Glutamatergic neuron (in vitro differentiated cells): ENCODE measurements at places on chromosomes 7 and 10.
A peak's percentile ranks its signal among the peaks of the same experiment; 100 is the strongest.

- DNase-seq = no peak
These were observed 15.4 kb downstream of the PIP4K2A start for GRCh38 chr10:22698941-22699440.

DNA sequence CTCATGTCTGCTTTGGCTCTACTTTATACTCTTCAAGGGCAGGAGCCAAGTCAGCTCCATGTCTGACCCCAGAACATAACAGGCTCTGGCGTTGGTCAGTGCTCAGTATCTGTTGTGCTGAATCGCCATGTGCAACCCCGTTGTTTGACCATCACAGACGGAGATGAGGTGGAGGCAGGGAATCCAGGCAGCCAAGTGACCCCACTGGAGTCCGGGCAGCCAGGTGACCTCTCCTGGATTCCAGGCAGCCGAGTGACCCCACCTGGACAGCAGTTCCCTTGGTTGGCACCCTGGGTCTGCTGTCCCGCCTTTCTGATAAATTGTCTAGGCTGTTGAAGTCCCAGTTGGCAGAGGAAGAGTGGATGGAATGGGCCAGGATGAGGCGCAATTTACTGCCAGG is 232.2 kb downstream of the TCERG1L start:
- DNase-seq = no peak

DNA sequence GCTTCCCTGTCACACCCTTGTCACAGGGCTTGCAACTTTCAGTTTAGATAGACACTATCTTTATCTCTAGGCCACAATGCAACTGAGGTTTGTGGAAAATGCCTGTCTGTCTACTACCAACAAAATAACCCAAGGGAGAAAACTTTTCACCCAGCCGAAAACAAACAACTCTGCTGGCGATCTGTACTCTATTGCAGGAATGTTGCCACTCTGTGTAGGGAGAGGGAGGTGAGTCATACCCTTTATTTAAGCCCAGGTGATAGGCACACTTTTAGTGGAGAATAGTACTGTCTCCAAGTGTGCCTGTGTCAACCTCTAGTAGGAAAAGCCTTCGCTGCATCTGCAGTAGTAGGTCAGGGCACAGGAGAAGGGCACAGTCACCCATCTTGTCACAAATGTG is 108.3 kb downstream of the SLC25A40 start:
- DNase-seq = no peak

GRCh38 chr7:95925971-95926370 is 153.6 kb downstream of the DYNC1I1 start:
- no peak for DNase-seq

GRCh38 chr7:78642751-78643150 is 810.7 kb downstream of the MAGI2 start:
- DNase-seq = no peak

- DNase-seq = no peak
These were observed 247.2 kb upstream of the CTBP2 start for GRCh38 chr10:125407557-125407956.

DNA sequence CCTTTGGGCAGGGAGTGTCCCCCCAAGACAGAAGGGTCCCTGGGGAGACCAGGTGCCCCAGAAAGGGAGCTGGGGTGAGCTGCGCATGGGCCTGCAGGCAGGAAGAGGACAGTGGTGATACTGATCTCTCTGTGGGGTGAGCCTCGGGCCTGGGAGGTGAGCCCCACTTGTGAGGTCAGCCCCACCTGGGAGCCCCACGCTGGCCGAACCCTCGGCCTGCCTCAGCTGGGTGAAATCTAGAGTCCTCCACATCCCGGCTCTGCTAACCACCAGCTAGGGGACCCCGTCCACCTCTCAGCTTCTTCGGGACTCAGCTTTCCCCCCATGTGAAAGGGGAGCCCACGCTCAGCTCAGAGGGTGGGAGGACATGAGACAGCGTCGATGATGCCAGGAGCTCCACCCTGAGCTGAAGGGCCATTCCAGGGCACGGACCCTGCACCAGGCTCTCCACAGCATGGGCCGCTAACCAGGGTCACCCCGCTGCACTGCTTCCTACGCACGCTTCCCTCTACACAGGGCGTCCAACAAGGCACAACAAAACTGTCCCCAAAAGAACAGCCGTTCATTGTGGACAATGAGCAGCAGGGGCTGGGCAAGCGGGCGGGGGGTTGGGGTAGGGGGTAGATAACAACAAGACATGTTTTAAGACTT is 48.7 kb downstream of the CAMK2B start:
- peak; percentile 13 for DNase-seq

GRCh38 chr10:123993534-123994416 is 99.6 kb downstream of the CHST15 start:
- DNase-seq = no peak

GRCh38 chr7:8172372-8173354 is 89.3 kb downstream of the ICA1 start:
- DNase-seq = no peak

DNA sequence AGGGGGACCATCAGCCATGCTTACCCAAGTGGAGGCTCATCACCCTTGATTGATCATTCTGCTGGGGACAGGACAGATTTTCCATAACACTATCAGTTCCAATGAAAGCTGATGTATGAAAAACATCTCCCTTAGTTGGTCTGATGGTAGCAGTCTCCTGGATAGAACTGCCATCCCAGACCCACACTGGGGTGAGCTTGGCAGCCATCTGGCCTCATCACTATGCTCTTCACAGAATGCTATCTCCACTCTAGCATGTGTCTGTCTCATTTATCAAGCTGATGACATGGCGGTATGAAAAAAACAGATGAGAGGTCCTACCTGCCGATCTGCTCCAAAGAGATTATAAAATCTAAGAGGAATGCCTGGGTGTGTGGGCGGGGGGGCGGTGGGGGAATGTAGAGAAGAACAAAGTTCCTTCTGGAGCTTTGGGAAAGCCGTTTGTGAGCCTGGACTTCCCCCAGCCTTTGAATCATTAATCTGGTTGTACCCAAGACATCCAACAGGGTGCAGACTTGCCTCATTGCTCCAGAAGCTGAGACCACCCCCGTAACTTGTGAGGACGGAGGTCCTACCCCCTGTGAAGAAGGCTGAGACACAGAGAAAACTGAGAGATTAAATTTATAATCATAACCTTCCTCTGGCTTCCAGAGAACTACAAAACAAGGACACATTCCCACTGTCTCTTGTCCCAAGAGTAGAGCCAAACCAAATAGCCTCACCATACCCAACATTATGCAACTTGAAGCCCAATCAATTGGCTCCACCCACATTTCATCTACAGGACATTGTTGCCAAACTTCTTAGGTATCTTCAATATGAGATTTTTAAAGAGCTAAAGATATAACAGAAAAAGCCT is 340.8 kb downstream of the KCNMA1 start:
- DNase-seq = no peak

- DNase-seq = peak; percentile 19
These were observed 47.7 kb downstream of the RASGEF1A start for GRCh38 chr10:43218951-43219837.

DNA sequence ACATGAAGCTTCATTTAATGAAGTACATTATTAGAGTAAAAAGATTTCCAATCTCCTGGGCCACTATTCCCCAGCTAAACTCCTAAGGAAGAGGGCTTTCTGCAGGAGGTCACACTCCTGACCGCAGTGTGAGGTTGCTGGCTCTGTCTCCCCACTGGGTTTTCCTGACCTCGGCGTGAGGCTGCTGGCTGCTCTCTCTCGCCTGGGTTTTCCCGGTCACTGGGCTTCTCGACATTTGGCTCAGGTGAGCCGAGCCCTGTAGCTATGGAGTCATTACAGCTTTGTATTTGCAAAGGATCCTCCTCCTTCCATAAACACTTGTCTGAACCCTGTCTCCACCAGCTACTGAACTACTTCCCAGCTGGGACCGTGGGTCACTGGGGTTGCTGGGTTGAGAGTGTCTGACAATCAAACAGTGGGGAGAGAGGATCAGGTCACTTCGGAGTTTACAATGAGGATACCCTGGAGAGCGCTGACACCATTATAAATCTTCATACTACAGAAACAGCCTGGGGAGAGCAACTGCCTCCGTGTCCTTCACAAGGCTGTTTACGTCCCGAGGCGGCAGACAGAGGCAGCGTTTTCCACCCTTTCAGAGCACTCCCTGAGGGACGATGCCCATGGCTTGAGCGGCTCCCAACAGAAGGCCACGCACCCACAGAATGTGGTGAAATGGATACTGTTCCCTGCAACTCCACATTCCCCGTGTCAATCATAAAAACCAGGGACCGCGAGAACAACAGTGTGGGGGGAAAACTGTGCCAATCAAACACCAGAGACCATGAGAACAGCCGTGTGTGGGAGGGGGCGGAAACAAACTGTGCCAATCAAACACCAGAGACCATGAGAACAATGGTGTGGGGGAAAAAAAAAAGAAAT is 226.2 kb downstream of the ZMYND11 start:
- no peak for DNase-seq

DNA sequence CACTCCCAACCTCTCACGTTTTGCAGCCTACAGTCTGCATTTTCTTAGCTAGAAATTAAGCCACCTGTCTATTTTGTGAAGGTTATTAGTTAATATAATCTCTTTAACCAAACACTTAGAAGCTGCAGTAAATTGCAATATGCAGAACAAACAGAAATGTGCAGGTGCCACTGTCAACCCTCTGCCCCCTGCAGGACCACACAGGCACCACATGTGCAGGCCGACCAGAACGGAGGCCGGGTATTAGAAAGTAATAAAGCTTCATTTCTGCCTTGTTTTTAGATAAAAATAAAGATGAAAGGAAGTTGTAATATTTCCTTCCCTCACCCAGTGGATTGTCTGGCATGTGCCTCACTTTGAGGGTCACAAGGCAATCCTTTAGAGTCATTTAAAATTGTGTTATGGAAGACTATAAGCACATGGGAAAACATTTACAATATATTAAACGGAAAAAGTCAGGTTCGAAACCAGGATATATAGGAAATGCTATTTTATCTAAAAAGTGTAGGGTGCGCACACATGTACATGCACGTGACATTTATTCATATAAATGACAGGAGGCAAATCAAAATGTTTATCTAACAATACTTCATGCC is 158.2 kb downstream of the ARHGAP12 start:
- DNase-seq = peak; percentile 75

- no peak for DNase-seq
These were observed 60.0 kb downstream of the ANLN start for GRCh38 chr7:36449685-36450084.

- no peak for DNase-seq
These were observed 375.9 kb downstream of the DNAJB6 start for GRCh38 chr7:157712666-157713235.

DNA sequence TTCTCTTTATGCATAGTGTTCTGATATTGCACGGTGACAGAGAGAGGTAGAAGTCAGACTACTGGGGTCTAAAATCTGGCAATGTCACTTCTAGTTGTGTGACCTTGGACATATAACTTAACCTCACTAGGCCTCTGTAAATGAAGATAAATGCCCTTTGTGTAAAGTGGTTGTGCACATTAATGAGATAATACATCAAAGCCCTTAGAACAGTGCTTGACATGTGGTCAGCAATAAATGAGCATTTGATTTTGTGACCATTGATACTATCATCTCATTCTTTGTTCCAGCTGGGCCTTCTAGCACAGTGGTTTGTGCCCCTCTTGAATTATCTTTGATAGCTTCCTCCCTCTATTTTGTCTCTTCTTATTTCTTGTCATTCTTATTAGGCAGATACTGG is 74.1 kb upstream of the C10orf90 start:
- DNase-seq = no peak

DNA sequence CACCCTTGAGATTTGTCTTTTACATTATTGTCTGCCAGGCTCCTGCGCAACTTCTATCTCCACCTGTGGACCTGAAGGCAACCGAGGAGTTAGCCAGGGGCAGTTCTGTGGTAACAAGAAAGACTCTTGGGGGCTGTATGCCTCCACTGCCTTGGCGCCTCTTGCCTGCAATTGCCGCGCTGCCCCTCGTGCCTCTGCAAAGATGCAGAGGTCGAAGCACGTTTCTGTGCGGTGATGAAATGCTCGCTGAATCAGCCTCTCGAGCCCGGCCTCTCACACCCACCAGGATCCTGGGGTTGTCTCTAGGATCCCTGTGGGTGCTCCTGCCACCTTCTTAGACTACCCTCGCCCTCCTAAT is 486 bp upstream of the LHFPL3 start:
- peak; percentile 31 for DNase-seq

DNA sequence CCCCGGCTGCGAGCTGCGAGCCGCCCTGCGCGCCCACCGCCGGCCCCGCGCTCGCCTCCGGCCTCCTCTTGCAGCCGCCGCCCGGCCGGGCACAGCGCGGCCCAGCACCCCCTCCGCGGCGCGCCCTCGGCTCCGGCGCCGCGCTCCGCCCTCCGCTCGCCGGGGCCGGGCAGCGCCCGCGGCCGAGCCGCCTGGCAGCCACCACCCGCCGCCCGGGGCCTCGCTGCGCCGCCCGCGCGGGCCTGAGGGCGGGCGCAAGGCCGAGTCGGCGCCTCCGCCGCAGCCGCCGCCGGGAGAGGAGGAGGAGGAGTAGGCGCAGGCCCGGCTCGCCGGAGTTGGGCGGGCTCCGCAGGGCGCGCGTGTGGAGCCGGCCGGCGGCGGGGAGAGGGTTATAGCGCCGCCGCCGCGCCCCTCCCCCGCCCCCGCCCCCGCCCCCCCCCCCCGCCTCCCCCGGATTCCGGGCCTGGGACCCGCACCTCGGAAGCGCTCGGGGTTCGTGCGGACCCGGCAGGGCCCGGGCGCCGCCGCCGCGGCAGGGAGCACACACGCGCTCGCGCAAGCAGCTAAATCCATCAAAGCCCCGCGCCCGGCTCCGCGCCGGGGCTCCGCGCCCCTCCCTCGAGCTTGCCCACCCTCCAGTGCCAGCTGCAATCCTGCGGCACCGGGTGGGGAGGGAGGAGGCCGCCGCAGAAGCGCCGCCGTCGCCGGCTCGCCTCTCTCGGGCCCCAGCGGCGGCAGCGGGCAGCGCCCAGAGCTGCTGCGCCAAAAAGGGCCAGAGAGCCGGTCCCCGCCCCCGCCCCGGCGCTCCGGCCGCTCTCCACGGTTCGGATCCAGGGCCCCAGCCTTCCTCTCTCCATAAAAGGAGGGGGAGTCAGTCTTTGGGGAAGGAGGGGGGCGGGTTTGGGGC is at the start of gene PDGFA:
TSS of gene PDGFA (minus strand) at position 363 of the 907 bp plus-strand sequence. CDS start 845 bp downstream, outside the sequence.
- DNase-seq = peak; percentile 65

- DNase-seq = peak; percentile 89
These were observed 21.6 kb upstream of the AP5Z1 start for GRCh38 chr7:4753598-4754432.

- no peak for DNase-seq
These were observed 385.5 kb downstream of the SFMBT2 start for GRCh38 chr10:7025296-7025695.

- peak; percentile 50 for DNase-seq
These were observed 414.0 kb upstream of the MKI67 start for GRCh38 chr10:128540128-128540762.

- no peak for DNase-seq
These were observed 289.4 kb upstream of the SP8 start for GRCh38 chr7:21076054-21076453.

DNA sequence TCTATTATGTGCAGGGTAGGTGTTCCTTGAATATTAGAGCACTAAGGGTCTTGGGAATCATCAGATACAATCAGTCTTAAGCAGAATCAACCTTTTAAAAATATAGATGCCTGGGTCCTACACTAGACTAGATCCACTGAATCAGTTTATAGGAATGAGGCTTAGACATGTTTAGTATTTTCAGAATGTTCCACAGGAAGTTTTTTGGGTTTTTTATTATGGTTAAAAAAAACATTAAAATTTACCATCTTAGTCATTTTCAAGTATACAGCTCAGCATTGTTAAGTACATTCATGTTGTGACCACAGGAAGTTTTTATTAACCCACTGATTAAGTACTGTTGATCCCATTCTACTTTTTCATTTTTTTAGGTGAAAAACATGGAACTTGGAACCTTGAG is 135.7 kb downstream of the LCOR start:
- DNase-seq = no peak

- no peak for DNase-seq
These were observed 259.0 kb downstream of the CXCL12 start for GRCh38 chr10:44125879-44126278.

- DNase-seq = peak; percentile 82
These were observed 1011.3 kb downstream of the XPNPEP1 start for GRCh38 chr10:108911814-108912541.
